ENCODE measurements at places on chromosomes 1 and 21.

- peak; percentile 2 for DNase-seq
These were observed 21.8 kb downstream of the RSPH1 start for GRCh38 chr21:42474043-42474831.

DNA sequence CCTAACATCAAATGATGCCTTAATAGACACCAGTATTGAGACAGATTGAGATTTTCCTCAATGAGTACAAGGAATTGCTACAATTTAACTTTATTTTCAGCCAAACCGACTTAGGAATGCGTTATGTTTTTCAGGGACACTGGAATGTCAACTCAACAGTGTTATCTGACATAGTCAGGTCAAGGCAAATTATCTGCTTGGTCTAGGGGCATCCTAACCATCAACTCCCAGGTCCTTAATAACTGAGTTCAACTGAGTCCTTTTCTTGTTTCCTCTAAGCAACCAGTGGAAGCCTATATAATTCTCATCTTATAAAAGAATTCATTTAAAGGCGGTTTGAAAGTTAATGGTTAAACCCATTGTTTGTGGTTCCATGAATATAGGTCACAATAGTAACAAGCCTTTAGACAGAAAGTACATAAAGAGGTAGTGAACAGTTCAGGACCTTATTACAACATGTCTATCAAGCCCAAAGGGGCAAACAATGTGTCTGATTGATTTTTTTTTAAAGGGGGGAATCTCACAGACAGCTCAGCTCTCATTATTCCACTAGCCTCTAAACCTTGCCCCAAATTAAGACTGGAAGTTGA, 32.3 kb upstream of the NR5A2 start:
- DNase-seq, result no peak

DNA sequence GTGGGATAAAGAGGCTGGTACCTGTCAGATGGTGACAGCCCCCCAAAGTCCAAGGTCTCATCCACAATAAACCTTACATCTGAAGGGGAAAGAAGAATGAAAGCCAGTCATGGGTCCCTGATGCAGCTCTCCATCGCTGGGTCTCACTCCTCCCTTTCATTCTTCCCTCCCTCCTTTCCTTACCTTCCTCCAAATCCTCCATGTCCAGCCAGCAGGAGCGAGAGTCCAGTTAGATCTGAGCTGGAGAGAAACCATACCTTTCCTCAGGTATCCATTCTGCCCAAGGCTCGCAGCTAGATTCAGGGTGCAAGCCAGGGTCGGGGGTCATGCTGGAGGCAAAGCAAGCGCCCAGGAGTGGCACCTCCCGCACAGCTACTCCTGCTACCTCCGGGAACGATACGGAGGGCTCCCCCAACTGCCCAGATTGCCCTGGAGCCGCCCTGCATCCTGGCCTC, 421 bp downstream of the PSRC1 start:
- no peak for DNase-seq

DNA sequence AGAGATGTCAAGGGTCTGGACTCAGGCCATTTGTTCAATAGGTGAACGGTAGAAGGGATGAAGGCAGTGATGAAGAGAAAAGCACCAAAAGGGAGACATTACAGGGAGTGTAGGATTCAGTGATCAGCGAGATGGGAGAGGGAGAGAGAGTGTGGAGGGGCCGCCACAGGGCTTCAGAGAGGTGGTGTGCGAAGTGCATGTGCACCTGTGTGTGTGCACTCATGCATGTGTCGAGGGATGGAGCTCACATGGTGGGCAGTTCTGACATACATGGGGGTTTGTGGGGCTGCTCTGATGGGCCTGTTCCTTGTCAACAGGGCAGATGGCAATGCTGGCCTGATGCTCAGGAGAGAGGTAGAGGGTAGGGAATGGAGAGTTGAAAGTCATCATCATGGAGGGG, 11.4 kb upstream of the KCNA2 start:
- DNase-seq, result no peak

GRCh38 chr1:176533020-176533419, 70.0 kb downstream of the PAPPA2 start:
- no peak for DNase-seq

DNA sequence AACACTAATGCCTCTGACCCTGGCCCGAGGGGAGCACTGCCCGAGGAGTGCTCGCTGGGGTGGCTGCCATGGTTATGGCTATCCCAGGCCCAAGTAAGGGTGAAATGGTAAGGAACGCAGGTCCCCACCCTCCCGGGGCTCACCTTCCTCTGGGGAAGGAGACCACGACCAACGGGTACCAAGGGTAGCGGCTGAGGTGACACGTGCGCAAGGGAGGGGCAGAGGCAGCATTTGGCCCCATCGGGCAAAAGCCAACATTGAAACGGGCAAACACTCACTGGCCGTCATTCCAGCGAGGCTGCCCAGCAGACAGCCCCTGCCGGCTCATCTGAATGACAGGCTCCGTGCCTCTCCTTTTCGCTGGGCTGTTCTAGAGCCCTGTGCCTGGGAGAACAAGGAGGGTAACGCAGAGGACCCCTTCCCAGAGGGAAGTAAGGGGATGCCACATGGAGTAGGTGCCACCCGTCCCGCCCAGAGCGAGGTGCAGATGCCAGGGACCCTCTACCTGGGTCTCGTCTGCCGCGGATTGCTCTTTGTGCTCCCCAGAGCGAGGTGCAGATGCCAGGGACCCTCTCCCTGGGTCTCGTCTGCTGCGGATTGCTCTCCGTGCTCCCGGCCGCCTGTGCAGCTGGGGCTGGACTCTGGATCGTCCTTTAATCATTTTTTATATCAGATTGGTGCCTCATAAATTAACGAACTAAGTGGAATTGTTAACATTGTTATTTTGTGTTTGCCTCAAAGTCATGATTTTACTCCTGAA, 16.2 kb downstream of the ACTRT2 start:
- no peak for DNase-seq

- peak; percentile 49 for DNase-seq
These were observed 73.2 kb downstream of the CD58 start for GRCh38 chr1:116497656-116498055.

- no peak for DNase-seq
These were observed 36.0 kb upstream of the BCAR3 start for GRCh38 chr1:93717640-93718039.

DNA sequence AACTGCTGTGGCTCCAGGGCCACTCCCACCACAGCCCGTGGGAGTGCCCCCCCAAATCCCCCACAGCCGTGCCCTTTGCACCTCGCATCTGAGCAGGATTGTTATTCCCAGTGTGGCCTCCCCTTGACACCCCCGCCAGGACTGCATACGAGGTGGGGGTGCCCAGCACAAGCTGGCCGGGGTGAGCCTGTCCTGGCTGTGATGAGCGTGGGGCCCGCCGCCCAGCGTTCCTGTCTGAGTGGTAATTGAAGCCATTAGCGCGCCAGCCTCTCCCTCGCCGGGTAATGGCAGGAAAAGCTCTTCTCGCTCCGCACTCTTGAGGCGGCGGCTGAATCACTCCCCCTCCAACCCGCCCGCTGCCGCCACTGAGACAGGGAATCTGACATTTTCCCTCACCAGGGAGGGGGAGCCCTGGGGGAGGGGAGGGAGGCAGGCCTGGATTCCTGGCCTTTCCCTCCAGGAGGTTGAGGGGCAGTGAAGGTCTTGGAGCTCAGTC, 27.7 kb downstream of the PTPRF start:
- DNase-seq, result peak; percentile 63

- peak; percentile 16 for DNase-seq
These were observed 8.3 kb downstream of the AHCTF1 start for GRCh38 chr1:246923482-246923881.

DNA sequence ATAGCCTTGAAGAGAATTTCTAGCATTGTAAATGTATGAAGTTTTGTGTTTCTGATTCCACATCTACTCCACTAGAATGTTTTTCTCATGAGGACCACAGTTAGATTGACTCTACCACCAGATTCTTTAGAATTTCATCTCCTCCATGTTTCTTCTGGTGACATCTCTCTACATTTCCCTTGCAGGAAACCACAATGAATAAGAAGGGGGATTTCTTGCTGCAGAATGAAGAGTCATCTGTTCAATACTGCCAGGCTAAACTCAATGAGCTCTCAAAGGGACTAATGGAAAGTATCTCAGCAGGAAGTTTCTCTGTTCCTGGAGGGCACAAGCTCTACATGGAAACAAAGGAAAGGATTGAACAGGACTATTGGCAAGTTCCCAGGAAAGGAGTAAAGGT, 18.6 kb downstream of the GBP6 start:
- DNase-seq, result no peak

GRCh38 chr1:3505161-3505560, 50.7 kb downstream of the ARHGEF16 start:
- no peak for DNase-seq

DNA sequence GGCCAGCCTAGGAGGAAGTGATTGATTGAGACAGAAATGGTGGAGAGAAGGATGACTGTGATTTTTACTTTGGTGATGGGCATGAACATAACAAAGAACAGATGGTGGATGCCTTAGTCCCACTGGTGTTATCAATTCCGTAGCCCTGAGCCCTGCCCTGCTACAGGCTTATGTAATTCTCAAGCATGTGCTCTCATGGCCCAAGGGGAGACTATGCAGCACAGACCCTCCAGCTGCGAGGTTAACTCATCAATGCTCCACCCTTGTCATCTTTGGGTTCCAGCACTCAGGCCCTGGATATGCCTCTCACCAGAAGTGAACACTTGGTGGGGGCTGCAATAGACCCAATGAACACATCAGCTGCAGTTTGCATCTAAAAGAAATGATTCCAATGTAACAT, 62.7 kb upstream of the LRRC8D start:
- no peak for DNase-seq

GRCh38 chr1:9670085-9670484, 18.6 kb downstream of the PIK3CD start:
- no peak for DNase-seq

- DNase-seq, result no peak
These were observed 3.3 kb downstream of the WNT3A start for GRCh38 chr1:228009828-228010775.

DNA sequence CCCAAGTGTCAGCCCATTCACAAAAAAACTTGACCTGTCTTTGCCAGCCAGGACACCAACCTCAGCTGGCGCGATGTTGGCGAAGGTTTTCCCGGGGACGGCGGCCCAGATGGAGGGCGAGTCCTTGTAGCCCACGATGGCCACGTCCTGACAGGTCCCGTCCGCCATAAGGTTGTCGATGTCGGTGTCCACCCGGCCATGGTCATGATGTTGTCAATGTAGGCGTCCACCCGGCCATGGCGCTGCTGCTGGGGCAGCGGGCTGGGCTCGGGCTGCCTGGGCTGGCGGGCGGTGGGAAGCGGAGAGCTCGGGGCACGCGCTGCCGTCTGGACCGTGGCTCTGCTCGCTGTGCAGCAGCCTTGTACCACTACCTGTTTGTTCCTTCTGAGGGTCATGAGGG, 18.3 kb upstream of the MYOC start:
- no peak for DNase-seq

DNA sequence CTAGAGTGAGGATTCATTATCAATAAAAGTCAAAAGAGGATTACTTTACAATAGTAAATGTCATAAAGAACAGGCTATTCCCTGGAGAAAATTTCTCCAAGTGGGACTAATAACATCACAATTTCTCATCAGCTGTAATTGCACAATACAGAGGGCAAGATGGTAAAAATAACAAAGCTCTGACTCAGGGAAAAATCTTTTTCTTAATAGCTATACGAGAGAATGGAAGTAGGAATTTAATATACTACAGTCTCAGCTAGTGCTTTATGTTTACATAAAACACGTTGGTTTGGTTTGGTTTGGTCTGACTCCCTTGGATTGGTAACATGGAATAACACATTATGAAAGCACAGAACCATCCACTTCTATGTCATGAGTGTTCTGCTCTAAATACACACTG, 397.6 kb downstream of the LRRIQ3 start:
- DNase-seq, result peak; percentile 7

GRCh38 chr21:45357436-45358260, 47.3 kb upstream of the COL18A1 start:
- DNase-seq, result no peak

GRCh38 chr1:43979528-43980254, 681 bp downstream of the B4GALT2 start:
- DNase-seq, result peak; percentile 38

DNA sequence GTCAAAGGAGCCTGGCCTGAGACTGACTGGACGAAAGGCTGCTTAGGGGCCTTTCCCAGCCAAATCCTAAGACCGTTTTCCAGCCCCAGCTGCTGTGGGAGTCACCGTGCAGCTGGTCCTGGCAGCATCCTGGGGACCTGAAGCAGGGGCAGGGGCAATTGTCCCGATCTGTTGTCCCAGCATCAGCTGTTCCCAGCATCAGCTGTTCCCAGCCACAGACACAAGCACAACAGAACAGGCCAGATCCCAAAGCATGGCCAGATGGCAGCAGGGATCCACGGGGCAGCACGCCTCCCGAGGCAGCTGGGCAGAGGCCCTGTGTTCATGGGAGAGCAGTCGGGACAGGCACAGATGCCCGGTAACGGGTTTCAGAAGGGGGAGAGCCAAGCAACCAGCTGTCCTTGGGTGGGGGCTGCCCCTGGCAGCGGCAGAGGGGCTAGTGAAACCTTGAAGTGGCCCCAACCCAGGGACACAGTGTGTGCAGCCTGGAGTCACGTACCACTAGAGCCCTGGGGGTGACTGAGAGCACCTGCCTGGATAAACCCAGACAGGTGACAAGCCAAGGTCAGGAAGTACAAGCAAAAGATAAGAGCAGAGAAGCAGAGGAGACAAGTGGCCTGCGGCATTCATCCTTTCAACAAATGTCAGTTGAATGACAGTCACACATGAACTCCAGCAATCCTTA, 13.3 kb downstream of the CELA2B start:
- DNase-seq, result no peak

DNA sequence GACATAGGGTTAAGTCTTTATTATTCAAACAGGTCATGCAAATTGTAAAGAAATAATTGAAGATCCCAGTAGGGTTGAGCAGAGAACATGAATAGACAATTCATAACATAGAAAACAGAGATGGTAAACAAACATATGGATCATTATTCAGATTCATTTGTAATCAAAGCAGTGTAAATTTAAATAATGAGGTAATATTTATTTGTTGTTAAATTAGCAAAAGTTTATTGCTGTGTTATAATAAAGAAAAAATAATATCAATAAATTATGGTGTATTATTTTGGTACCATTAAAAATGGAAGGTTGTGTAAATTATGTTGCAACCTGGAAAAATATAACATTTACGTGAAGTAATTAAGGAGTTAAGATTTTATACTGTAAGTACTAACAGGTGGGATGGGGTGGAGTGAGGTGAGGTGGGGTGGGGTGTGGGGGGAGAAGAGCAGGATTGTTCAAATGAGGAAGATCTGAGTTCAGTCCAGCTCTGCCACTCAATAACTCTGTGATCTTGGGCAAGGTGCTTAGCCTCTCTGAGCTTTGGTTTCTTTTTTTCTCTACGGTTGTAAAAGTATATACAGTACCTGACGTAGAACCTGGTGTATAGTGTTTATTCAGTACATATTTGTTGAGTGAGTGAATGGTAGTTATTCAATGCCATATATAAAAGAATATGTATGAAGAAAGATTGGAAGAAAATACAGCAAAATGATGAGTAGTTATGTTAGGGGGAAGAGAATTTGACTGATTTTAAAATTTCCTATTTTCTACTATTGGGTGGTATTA, 140.3 kb upstream of the KIF26B start:
- DNase-seq, result no peak

Measured in amniotic epithelial cell (primary cell).